ENCODE measurements at places on chromosomes 12 and 14.

DNA sequence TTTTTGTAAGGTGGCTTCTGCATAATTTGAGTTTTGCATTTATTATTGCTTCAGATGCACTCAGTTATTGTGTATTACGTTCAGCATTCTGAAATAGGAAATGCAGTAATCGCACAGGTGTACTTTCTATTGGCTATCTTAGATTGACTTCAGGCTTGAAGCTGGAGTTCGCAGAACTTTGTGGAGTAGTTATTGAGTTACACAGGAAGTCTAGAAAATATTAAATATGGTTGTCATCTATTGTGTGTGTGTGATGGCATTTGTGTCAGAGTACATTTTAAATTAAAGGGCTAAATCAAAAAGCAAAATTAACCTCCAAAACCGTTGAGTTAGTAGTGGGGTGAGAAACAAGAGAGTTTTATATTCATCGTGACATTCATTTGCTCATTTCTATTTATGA is 2.7 kb downstream of the ARID2 start:
- peak; percentile 77 for DNase-seq

DNA sequence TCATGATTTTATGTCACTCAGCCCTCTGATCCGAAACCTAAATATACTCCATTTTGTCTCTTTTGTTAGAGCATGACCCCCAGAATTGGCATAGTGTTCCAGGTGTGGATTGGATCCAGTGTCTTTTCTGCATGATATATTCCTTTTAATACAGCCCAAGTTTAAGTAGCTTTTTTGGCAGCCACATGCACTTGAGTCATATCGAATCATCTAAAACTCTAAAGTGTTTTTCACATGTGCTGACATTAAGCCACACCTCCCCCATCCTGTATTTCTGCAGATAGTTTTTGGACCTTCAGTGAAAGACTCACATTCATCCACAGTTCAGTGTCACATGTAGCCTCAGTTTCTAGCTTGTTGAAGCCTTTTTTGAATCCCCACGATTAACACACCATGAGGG is 30.6 kb downstream of the BORCS5 start:
- DNase-seq = peak; percentile 70

GRCh38 chr12:116026346-116026745 is 251.1 kb downstream of the MED13L start:
- DNase-seq = no peak

- DNase-seq = no peak
These were observed 53.8 kb downstream of the SPTLC2 start for GRCh38 chr14:77562681-77563080.

GRCh38 chr12:51270951-51271518 is 820 bp upstream of the SMAGP start:
- peak; percentile 99 for DNase-seq

DNA sequence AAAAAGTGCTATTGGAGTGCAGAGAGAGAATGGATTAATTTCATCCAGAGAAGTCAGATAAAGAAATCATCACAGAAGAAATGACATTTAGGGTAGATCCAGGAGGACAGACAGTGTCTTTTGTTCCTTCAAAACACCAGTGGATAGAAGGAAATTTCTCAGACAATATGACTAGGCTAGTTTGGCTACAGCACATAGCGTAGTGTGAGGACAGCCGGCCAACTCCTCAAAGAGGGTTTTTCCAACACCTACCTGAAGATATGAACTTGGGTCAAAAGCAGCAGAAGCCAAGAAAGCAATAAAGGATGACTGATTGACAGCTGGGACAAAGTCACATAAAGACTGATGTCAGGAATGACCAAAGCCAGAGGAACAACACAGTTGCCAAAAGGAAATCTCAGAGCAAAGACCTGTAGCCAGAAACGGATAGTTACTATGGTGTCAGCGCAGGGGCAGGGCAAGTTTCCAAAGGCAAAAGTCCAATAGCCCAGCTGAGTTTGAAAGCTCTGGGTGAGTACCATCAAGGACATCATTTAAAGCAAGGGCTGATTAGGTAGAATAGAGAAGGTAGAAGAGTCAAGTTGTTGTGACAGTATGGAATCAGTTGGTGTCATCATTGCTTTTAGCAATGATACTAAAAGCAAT is 58.7 kb upstream of the PDE3A start:
- DNase-seq = no peak

Measured in RKO (cell line).